ENCODE measurements at places on chromosomes 7 and 10.

- no peak for DNase-seq
Measured at GRCh38 chr7:114334989-114335388, 79.6 kb upstream of the FOXP2 start.

GRCh38 chr7:115499956-115500355 lies 530.6 kb downstream of the TFEC start:
- DNase-seq = no peak

DNA sequence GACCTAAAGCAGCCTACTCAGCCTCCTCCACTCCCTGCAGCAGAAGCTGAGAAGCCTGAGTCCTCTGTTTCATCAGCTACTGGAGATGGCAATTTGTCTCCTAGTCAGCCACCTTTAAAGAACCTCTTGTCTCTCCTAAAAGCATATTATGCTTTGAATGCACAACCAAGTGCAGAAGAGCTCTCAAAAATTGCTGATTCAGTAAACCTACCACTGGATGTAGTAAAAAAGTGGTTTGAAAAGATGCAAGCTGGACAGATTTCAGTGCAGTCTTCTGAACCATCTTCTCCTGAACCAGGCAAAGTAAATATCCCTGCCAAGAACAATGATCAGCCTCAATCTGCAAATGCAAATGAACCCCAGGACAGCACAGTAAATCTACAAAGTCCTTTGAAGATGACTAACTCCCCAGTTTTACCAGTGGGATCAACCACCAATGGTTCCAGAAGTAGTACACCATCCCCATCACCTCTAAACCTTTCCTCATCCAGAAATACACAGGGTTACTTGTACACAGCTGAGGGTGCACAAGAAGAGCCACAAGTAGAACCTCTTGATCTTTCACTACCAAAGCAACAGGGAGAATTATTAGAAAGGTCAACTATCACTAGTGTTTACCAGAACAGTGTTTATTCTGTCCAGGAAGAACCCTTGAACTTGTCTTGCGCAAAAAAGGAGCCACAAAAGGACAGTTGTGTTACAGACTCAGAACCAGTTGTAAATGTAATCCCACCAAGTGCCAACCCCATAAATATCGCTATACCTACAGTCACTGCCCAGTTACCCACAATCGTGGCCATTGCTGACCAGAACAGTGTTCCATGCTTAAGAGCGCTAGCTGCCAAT lies 202.2 kb downstream of the ZEB1 start:
- no peak for DNase-seq

DNA sequence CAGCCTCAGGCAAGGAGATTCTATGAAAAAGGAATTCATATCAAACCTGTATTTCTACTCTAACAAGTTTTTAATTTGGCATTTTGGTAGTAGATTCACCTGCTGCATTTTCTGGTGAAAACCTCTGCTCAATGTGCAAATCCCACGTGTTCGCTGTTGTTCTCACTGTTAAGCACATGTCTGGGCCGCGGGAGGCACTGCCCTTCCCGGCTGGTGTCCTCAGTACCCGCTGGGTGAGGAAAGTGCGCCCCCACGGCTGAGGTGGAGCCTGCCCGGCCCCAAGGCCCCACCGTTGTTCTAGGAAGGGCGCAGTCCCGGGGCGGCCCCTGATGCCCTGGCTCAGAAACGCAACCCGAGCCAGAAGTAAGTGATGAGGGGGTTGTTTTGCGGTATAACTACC lies 193.4 kb upstream of the VWC2 start:
- no peak for DNase-seq

GRCh38 chr10:1115607-1115955 lies 59.4 kb downstream of the WDR37 start:
- DNase-seq = no peak

DNA sequence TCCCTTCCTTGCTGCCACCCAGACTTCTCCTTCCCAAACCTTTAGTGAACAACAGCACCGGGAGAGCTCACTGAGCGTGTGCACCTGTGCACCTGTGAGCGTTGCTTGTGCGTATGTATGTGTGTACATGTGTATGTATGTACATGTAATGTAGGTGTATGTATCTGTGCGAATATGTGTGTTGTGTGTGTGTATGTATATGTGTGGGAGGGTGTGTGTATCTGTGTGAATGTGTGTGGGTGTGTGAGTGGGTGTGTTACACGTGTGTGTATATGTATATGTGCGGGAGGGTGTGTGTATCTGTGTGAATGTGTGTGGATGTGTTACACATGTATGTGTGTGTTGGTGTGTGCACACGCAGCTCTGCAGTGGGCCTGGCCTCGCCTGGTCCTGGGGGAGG lies 44.5 kb upstream of the DNAJB6 start:
- DNase-seq = no peak

GRCh38 chr7:47576031-47576865 lies 5.7 kb downstream of the TNS3 start:
- no peak for DNase-seq

All from activated CD8-positive, alpha-beta memory T cell treated with anti-CD3 and anti-CD28 coated beads for 1 hour (primary cell).